ENCODE measurements at places on chromosomes 3 and 15. TPM values are rescaled to one million over a fixed set of nuclear protein-coding genes. Genes with fewer than 3 reads are reported as not detected.

ATP13A4 gene
- polyA plus RNA-seq: not detected

P2RY12 gene
- polyA plus RNA-seq: 1.1 TPM

HIGD2B gene
- 0.45 TPM for polyA plus RNA-seq

TICRR gene
- polyA plus RNA-seq: 11.2 TPM

ALDH1L1 gene
- polyA plus RNA-seq: 0.89 TPM

ANKRD63 gene
- not detected for polyA plus RNA-seq

SAMD7 gene
- not detected for polyA plus RNA-seq

ERC2 gene
- 13.7 TPM for polyA plus RNA-seq

GABRA5 gene
- 6.7 TPM for polyA plus RNA-seq

GP5 gene
- 0.15 TPM for polyA plus RNA-seq

SLCO2A1 gene
- 0.82 TPM for polyA plus RNA-seq

SFMBT1 gene
- polyA plus RNA-seq: 5.3 TPM

POC1A gene
- 18.4 TPM for polyA plus RNA-seq

CD200R1L gene
- not detected for polyA plus RNA-seq

SI gene
- not detected for polyA plus RNA-seq

STXBP5L gene
- 6.0 TPM for polyA plus RNA-seq

GPR156 gene
- polyA plus RNA-seq: 0.73 TPM

PARP9 gene
- polyA plus RNA-seq: 2.1 TPM

PLSCR5 gene
- polyA plus RNA-seq: not detected

TMEM158 gene
- 9.6 TPM for polyA plus RNA-seq

SLC22A14 gene
- polyA plus RNA-seq: not detected

TRPM1 gene
- 0.17 TPM for polyA plus RNA-seq

NANOGP8 gene
- 8.5 TPM for polyA plus RNA-seq

ZNF385D gene
- polyA plus RNA-seq: 9.7 TPM

C2CD4A gene
- not detected for polyA plus RNA-seq

SLC12A1 gene
- 0.57 TPM for polyA plus RNA-seq

STAC gene
- polyA plus RNA-seq: 5.6 TPM

RETNLB gene
- not detected for polyA plus RNA-seq

ELP6 gene
- polyA plus RNA-seq: 41.6 TPM

TFDP2 gene
- 410 TPM for polyA plus RNA-seq

LMAN1L gene
- polyA plus RNA-seq: not detected

DAZL gene
- polyA plus RNA-seq: 2.5 TPM

ACSBG1 gene
- 1.9 TPM for polyA plus RNA-seq

SLC9A9 gene
- polyA plus RNA-seq: 0.66 TPM

EIF4E3 gene
- polyA plus RNA-seq: 5.8 TPM

ALDH1A2 gene
- not detected for polyA plus RNA-seq

PLA2G4B gene
- 9.6 TPM for polyA plus RNA-seq

DNAJA4 gene
- 5.0 TPM for polyA plus RNA-seq

AMT gene
- 34.1 TPM for polyA plus RNA-seq

ZNF80 gene
- polyA plus RNA-seq: not detected

LRRC31 gene
- not detected for polyA plus RNA-seq

HOMER2 gene
- 10.8 TPM for polyA plus RNA-seq

CEP19 gene
- 1.8 TPM for polyA plus RNA-seq

ISL2 gene
- 1.0 TPM for polyA plus RNA-seq

CPN2 gene
- polyA plus RNA-seq: 0.10 TPM

All from GM23338 (cell line).